HT-29 (cell line): ENCODE measurements at places on chromosomes 2 and 18. TPM values are rescaled to one million over a fixed set of nuclear protein-coding genes. Genes with fewer than 3 reads are reported as not detected.

Gene COLEC11
- not detected in 2 replicates for total RNA-seq

Gene EVX2
- 0.03 TPM in 1 of 2 replicates, not detected in the other for total RNA-seq

Gene GKN2
- total RNA-seq: not detected in 2 replicates

Gene GPR35
- total RNA-seq: 176 and 180 TPM in 2 replicates

Gene EFHD1
- total RNA-seq: not detected in 2 replicates

Gene HOXD13
- total RNA-seq: 1.4 and 1.5 TPM in 2 replicates

Gene MAP3K19
- not detected in 2 replicates for total RNA-seq

Gene RUFY4
- not detected in 2 replicates for total RNA-seq

Gene REG1B
- not detected in 2 replicates for total RNA-seq

Gene CHST9
- not detected in 2 replicates for total RNA-seq

Gene WNT10A
- 14.9 and 18.7 TPM in 2 replicates for total RNA-seq

Gene RASGRP3
- total RNA-seq: 0.41 and 1.3 TPM in 2 replicates

Gene FAM237A
- not detected in 2 replicates for total RNA-seq

Gene PAPOLG
- total RNA-seq: 3.2 and 6.2 TPM in 2 replicates

Gene ZNF892
- total RNA-seq: not detected in 2 replicates

Gene IKZF2
- total RNA-seq: 6.8 and 7.5 TPM in 2 replicates

Gene ERBB4
- not detected in 2 replicates for total RNA-seq

Gene SLC8A1
- 0.10 and 0.16 TPM in 2 replicates for total RNA-seq

Gene CRYGD
- not detected in 2 replicates for total RNA-seq

Gene DAW1
- not detected in 2 replicates for total RNA-seq

Gene NEB
- 1.0 and 1.2 TPM in 2 replicates for total RNA-seq

Gene BMP10
- not detected in 2 replicates for total RNA-seq

Gene VAMP5
- total RNA-seq: 2.7 and 10.4 TPM in 2 replicates

Gene SIX2
- not detected in 2 replicates for total RNA-seq
